Cortex of kidney (tissue), 1 donor: ENCODE measurements at places on chromosomes 11 and 22.

DNA sequence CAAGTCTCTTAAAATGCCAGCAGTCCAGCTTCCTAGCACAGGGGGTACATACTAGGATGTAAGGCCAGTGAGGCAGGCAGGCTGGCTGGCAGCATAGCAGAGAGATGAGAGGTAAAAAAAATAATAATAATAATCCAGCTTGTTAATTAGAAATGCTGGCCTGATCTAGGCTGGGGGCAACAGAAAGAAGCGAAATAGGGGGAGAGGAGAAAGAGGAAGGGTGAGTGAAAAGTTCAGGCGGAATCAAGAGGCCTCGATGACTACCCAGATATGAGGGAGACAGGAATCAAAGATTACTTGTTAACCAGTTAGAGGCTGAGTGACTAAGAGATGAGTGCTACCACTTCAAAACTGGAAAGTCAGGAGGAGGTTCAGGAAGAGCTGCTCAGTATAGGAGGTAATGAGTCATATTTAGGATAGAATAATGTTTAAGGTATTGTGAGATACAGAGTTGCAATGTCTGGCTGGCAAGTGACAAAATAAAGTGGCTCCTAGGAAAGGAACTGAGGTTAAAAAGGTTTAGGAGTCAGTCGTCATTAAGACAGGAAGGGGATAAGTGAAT lies 2.8 kb downstream of the ALKBH8 start:
- no peak for DNase-seq

GRCh38 chr11:111665777-111666176 lies 63.5 kb downstream of the SIK2 start:
- no peak for DNase-seq

DNA sequence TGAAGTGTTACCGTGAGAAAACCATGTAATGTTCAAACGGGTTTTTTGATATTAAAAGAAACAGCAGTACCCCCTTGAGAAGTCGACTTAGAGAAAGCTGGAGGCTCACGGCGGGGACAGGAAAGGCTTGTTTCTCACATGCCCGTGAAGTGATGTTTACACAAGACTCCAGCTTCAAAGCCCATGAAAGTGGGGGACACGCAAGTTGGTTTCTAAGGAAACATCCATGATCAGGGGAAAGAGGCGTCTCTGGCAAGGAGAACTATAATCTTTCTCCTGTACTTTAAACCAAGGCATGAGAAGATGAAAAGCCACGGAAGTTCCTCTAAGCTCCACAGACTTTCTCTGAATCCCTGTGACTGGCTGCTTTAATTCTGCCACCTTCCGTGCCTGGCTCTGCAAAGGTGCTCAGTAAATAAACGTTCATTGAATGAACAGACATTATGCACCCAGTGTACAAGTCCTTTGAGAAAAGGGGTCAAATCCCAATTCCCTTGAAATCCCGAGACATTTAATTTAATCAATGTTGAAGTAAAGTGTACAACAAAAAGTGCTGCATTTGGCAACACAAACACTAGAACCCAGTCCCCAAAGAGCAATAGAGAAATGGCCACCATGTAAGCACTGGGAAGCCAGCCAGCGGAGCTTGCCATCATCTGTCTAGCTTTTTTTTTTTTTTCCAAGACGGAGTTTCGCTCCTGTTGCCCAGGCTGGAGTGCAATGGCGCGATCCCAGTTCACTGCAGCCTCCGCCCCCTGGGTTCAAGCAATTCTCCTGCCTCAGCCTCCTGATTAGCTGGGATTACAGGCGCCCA lies 58.7 kb downstream of the AHNAK start:
- no peak for DNase-seq

GRCh38 chr11:72430741-72431570 lies 3.4 kb downstream of the CLPB start:
- no peak for DNase-seq

DNA sequence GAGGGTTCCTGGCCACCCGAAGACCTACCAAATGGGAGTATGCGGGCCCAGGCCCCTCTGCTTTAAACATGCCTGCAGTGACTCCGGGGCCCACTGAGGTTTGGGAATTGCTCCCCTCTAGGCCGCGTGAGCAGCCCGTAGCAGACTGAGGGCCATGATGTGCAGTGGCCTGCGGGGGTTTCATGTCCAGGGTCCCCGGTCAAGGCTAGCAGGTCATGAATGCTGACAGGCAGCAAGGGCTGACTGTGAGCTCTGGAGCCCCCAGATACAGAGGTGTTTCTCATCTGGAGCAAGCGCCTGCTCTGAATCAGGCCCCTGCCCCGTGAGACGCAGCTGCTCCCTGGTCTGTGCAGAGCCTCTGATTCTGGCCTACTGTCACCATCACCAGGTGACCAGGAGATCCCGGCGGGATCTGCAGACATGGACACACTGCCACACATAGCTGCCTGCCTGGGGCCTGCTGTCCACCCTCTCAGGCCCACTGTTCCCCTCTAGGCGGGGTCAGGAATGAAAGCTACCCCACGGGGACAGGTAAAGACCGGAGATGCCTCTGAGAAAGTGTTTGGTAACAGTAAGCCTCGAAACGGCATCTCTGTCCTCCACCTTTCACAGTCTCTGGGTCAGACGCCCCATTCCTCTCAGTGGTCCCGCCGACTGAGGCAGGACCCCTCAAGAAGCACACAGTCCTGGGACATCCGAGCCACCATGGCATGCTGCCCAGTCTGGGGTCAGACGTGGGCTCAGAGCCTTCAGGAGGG lies 73.3 kb downstream of the PARVB start:
- DNase-seq: no peak

GRCh38 chr11:112465433-112466024 lies 204.9 kb upstream of the PLET1 start:
- no peak for DNase-seq

DNA sequence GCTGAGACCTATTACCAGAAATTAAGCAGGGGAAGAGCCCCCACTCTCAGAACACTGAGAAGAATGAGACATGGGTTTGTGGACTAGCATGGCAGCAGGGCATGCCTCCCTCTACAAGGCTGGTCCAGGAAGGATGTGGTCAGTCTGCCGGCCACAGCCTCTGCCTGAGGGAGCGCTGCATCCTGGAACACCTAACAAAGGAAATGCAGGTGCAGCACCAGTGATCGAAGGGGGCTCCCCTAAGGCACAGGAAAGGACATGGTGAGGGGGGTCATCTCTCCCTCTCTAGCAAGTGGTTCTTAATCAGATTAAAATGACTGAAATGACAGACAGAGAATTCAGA lies 40.6 kb upstream of the ARL14EP start:
- no peak for DNase-seq

DNA sequence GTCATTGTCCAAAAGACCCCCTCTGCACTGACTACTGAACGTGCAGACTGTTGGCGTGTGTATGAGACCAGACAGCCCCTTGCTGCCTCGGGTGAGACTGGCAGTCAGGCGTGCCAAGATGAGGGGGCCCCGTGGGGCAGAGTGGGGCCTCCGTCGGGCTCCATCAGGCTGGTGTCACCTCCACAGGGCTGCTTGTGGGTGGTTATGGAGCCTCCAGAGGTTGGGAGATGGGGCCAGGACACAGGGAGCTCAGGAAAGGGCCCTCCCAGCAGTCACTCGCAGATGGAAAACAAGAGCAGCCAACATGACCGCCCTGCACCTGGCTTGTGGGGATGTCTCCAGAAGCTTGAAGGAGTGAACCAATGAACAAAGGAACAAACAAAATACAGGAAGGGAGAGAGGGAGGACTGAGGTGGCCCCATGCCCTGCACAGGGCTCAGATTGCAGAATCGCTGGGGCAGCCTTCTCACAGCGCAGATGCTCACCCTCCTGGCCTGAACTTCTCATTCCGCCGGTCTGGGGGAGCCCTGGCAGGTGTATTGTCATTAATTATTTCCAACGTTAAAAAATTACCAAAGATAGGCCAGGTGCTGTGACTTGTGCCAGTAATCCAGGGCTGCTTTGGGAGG lies 5.5 kb upstream of the PHLDA2 start:
- no peak for DNase-seq

GRCh38 chr11:75351541-75351790 lies at the start of gene ARRB1:
Gene ARRB1 (minus strand): TSS chr11:75351661. CDS start chr11:75351607, 54 bp downstream.
- no peak for DNase-seq

DNA sequence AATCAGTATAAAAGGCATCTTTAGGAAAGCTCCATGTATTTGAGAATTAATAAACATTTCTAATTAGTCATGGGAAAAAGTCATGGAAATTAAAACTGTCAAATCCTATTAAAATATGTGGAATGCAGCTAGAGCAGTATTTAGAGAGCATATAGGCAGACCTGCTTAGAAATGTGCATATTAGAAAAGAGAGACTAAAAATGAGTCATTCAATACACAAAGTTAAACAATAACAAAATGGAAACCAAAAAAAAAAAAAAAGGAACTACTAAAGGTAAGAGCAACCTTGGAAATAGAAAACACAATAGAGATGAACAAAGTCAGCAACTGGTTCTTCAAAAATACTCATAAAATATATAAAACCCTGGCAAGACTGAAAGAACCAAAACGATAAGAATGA lies 59.7 kb upstream of the RASSF10 start:
- DNase-seq: no peak

DNA sequence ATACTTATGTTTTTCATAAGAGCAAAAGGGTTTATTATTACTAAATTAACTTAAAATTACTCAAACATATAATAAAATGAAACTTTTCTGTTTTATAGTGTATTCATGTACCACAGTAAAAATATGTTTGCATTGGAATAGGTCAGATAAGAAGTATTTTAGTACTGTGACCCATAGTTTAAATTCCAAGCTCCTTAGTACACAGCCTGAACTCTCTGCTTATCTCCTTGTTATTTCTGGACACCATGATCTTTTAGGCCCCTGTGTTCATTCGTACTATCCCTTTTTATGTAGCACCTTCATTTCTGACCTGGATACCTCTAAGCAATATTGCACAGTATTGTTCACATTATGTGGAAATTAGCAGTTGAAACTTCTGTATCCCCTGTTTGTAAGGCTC lies 296.7 kb upstream of the SYN3 start:
- DNase-seq: no peak

DNA sequence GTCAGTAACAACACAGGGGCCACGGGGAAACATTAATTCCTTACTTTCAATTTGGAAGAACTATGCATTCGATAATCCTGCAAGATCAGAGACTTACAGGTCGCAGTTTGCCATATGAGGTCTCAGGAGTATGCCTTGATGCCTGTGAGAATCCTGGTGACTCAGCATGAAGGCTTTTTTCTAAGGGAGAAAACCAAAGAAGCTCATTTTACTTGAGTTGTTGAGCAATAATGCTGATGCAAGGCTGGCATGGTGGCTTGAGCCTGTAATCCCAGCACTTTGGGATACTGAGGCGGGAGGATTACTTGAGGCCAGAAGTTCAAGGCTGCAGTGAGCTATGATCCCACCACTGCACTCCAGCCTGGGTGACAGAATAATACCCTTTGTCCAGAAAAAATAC lies 26.6 kb downstream of the ATG16L2 start:
- no peak for DNase-seq

DNA sequence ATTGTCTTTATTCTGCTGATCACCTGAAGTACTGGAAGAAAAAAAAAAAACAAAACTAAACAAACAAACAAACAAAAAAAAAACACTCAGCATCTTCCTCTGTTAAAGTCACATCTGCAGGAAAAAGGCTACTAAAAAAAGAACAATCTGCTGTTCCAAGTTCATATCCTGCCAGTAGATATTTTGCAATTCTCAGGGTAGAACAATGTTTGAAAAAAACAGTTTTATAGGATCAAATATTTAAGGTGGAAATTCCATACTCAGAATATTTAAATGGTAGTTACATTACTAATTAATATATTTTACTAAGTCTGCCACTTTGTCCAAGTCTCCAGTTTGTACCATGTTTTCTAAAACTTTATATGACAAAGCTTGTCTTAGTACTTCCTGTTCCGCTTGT lies 175.2 kb downstream of the SBF2 start:
- no peak for DNase-seq

DNA sequence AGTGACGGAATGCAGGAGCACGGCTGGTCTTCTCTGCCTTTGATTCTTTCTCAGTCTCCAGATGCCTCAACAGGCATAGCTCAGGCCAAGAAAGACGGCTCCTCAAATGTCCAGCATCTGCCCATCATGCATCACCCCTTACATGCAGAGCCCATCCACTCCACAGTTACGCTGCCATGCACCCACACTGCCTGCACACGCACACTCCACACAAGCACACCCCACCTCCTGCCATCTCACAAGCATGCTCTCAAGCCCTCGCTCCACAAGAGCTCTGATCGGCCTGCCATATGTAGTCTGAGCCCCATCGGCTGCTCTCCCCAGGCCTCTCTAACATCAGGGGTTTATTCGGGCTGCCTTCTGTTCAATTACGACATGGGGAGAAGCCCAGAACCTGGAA lies 18.8 kb downstream of the SCN4B start:
- DNase-seq: no peak

- DNase-seq: no peak
Observed at GRCh38 chr22:38766076-38766777, 10.4 kb upstream of the SUN2 start.

- no peak for DNase-seq
Observed at GRCh38 chr11:9974375-9974774, 310.5 kb downstream of the SWAP70 start.

DNA sequence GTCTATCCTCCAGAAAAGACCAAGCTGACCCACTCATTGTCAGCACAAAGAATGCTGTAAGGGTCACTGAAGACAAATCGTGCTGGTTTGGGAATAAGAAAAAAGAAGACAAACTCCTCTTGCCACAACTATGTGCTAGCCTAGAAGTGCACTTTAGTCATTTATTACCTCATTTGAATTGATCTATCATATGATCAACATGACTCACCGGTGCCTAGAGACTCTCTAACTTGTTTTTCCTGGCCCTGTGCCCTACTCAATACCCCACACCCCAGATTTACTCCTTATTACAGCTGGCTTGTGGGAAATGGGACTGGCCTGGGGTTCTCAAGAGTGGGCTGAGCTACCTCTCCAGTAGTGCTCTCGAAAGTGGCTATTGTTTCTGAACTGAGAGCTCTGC lies 35.9 kb upstream of the HORMAD2 start:
- no peak for DNase-seq

DNA sequence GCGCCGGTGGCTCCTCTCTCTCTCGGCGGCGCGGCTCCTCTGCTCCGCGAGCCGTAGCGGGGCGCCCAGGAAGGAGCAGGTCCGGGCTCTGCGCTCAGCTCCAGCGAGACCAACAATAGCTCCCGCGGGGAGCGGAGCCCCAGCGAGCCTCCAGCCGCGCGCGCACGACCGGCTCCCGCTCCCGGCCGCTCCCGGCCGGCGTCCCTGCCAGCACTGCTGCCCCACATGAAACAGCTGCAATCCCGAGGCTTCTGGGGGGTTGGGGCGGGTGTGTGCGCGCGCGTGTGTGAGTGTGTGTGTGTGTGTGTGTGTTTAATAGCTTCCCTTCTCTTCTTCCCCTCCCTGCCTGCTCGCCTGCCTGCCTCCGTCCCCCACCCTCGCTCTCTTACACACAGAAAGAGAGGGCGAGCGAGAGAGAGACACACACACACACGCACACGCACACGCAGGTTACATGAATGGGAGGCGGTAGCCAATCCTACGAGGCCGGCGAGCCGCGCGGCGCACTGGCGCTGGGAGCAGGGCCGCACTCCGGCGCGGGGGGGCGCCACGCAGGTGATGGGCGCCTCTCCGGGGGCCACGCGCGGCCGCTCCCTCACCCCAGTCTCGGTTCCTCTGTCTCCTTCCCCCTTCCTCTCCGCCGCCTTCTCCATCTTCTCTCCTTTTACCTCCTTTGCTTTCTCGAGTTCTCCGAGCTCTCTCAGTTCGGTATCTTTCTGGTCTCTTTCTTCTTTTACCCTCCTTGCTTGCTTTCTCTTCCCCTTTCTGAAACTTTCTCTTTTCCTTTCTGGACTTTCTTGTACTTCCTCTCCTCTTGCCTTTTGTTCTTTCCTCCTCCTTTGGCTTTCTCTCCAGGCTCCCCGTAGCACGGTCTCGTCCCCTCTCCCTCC lies at the start of gene TENM4:
TENM4 (minus strand) TSS at position 460 of the 890 bp plus-strand sequence. CDS start 371,086 bp downstream, outside the sequence.
- no peak for DNase-seq

- DNase-seq: no peak
Observed at GRCh38 chr11:123166071-123166559, 28.9 kb downstream of the CLMP start.

GRCh38 chr11:64637334-64638017 lies 46.5 kb downstream of the SLC22A12 start:
- DNase-seq: no peak
